Caudate nucleus (tissue), 63 donors: ENCODE measurements at places on chromosomes 7 and 10.

GRCh38 chr10:36516281-36516680, 609.1 kb upstream of the ANKRD30A start:
- DNase-seq, result no peak

GRCh38 chr10:21715531-21716195, 181.6 kb downstream of the MLLT10 start:
- no peak for DNase-seq

DNA sequence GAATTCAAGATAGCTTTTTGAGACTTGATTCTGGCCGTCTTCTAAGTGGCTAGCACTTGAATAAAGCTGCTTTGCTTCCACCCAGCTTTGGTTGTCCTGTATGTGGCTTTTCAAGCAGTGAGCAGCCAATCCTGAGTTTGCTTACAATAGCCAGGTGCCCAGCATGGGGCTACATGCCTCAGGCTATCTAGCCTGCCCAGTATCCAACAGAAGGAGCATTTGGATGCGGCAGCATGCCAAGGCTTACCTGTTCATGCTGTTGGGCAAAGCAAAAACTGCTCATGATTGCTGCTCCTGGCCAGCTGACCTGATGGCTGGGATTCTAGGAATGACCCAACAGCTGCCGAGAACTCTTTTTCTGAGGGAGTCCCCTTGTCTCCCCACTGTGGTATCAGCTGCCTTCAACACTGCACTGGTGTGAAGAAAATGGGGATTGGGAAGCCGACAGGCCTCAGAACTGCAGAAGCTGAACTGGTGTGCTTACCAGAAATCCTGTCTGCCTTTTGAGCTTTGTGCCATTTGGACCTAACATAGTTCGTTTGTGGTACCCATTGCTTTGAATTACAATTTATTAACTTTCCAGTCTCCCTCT, 618.9 kb upstream of the IGFBP3 start:
- no peak for DNase-seq

DNA sequence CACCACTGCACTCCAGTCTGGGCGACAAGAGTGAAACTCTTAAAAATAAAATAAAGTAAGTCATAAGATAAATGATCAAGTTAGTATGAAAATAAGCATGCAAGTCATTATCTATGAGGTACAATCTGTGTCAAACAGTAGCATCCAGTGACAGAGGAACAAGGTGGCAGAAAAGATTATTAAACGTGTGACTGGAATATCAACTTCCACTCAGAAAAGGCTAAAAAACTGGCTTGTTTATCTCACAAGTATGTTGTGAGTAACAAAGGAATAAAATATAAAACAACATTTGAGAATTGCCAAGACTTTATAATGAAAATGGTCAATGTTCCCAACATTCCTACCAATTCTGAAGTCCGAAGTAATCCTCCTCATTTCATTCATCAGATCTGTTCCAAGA, 30.3 kb downstream of the ITGB1 start:
- no peak for DNase-seq

GRCh38 chr10:124245191-124245590, 151.8 kb upstream of the CHST15 start:
- DNase-seq, result no peak

DNA sequence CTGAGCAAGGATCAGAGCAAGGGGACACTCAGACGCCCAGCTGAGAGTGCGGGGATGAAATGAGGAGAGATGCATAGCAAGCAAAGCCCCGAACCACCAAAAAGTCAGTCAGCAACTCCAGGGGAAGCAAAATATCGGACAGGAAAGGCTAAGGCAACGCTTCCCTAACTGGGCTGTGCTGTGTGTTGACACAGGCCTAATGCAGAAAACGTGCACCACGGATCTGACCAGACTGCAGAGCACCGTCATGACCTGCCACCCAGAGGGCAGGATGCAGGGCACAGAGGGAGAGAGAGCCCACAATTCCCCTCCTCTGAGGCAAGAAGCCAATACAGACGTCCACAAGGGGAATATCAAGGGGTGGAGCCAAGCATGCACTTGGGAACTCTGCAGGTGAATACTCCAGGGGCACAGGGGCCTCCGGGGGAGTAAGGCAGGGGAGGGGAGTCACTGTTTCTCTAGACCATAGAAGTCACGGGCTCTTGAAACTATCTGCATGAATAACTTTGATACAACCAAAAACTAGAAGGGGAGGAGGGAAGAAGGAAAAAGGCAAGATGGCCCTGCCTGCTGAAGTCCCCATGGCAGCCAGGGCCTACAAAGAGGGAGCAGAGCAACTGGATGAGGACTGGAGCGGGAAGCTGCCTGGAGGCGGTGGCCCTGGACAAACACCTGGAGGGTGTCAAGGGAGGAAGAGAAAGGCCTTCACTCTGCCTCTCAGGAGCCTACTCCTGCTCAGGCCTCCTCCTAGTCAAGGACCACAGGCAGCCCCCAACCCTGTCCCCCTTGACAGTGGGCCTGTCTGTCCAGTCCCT, 26.2 kb downstream of the GRID1 start:
- DNase-seq, result no peak

- DNase-seq, result no peak
Observed at GRCh38 chr10:113348694-113349093, 204.2 kb upstream of the HABP2 start.

DNA sequence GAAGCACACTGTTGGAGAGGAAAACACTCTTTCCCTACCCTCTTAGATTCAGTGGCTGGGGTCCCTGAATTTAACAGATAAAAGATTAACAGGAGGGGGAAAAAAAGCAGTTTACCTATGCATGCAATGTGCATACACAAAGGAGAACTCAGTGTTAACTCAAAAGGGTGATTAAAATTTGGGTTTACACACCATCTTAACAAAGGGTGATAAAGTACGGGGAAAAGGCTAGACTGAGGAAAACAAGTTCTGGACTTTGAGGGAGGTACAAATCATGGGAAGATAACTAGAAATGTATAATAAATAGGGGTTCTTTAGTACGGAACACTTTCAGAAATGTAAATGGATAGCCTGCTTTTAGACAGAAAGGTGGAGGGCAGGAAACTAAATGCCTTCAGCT, 83.1 kb downstream of the SRPK2 start:
- DNase-seq, result no peak

GRCh38 chr7:159025161-159025779, 119.4 kb downstream of the VIPR2 start:
- DNase-seq, result no peak

DNA sequence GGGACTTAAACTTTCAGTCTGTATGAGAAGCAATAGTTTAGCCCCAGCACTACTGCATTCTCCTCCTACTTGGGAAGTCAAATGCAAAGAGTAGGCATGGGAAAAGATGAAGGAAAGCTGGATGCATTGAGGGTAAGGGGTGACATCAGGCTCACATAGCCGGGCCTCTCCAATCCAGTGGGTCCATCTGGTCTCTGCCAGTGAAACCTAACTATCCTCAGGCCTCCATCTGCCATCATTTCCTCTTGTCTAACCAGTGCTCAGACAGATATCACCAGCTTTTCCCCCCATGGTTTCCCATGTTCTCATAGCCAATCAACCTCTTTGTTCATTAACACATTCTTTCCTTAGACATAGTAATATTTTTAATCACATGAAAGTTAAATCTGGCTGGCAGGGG, 118.3 kb downstream of the DGKI start:
- DNase-seq, result no peak

- no peak for DNase-seq
Observed at GRCh38 chr10:72245949-72246525, 27.7 kb upstream of the DDIT4 start.

DNA sequence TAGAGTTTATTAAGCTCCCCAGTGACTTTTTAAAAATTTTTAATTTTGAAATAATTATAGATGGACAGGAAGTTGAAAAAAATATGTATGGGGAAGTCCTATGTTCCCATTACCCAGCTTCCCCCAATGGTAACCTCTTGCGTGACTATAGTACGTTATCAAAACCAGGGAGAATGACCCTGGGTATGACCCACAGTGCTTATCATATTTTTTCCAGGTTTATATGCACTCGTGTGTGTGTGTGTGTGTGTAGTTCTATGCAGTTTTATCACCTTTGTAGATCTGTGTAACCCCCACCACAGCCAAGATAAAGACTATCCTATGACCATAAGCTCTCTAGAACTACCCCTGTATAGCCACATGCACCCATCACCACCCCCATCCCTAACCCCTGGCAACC, 72.8 kb downstream of the TBXAS1 start:
- DNase-seq, result no peak

DNA sequence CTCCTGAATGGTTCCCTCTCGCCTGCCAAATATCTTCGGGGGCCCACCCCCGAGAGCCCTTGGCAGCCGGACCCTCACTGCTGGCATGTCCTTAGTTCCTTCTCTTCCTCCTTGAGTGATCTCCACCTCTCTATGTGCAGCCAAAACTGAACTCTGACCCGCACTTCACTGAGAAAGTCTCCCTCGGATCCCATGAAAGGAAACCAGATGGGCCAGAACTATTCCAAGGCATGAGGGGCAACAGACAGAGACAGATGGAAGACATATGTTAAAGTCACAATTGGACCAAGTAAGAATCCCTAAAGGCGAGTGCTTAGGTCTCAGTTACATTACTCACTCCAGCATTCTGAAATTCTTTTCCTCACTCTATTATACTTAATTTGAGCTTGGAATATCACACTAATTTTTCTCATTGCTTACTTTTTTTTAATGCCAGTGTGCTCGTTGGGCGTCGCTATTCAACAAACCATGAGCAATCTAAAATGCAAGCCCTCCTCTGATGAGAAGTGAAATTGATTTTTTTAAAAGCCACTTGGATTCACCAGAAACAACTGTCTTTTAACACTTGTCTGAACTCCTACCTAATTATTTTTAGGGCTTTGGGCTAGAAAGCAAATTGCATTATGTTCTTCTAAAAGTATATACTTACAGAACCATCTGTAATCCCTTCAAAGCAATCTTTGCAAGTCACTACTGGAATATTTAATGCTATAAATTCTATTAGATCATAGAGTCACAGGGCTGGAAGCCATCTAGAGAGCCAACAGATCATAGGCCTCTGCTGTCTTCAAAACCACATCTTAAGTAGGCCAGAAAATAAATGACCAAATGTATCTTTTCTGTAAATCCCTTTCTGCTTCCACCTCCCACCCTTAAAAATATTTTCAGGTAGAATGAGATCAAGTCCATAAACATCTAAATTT, 43.3 kb upstream of the EZH2 start:
- DNase-seq, result no peak

- DNase-seq, result no peak
Observed at GRCh38 chr7:31883761-31884164, 186.4 kb downstream of the PDE1C start.

- no peak for DNase-seq
Observed at GRCh38 chr10:24887855-24888231, 64.6 kb downstream of the PRTFDC1 start.
